ENCODE measurements at places on chromosomes 16 and 17.

DNA sequence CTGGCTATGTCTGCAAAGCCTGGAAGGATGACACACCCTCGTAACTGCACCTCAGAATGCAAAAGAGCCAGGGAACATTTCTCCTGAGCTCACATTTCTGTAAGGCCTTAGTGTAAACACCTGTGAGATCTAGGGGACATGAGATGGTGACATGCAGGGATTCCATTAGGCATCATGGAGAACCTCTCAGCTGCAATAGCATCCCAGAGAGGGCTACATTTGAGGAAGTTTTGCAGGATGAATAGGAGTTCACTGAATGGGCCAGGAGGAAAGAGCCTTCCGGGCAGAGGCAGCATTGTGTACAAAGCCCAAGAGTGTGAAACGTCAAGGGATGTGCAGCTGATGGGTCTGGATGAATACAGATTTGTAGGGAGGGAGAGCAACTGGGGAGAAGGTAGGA lies 223.0 kb upstream of the RPL38 start:
- DNase-seq = no peak

- peak; percentile 65 for DNase-seq
Observed at GRCh38 chr17:30554839-30555751, 77.9 kb downstream of the GOSR1 start.

DNA sequence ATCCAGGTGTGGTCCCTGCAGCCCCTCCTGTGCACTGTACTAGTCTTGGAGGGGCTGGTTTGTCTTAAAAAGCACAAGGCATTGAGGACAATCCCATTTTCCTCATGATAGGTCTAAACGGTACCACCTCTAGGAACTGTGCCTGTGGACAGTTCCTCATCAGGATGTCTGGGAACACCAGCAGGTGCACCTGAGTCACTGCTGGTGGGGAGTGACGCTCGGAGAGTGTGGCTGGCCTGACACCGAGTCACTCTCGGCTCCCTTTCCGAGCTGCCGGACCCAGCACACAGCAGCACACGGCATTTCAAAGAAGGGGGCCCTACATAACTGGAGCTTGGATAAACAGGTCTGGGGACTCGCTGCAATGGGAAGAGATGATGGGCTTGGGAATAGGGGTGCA lies 25.6 kb downstream of the LRRC75A start:
- DNase-seq = no peak

GRCh38 chr16:82756283-82756599 lies 129.5 kb downstream of the CDH13 start:
- DNase-seq = no peak

DNA sequence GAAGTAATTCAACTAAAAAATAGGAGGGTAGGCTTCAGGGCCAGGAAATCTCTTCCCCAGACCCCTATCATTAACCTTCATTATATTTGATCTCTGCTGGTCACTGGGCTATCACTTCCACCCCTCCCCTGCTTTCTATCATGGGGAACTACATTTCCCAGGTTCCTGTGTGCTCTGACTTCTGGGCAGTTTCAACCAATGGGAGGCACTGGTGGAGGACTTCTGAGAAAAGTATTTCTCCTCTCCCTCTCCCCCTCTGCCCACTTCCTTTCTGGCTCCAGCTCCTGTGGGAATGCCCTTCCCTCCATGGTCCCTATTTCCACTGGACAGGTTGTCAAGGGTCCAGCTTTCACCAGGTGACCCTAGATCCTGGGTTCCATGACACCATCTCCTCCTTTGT lies 364.4 kb downstream of the C16orf95 start:
- no peak for DNase-seq

DNA sequence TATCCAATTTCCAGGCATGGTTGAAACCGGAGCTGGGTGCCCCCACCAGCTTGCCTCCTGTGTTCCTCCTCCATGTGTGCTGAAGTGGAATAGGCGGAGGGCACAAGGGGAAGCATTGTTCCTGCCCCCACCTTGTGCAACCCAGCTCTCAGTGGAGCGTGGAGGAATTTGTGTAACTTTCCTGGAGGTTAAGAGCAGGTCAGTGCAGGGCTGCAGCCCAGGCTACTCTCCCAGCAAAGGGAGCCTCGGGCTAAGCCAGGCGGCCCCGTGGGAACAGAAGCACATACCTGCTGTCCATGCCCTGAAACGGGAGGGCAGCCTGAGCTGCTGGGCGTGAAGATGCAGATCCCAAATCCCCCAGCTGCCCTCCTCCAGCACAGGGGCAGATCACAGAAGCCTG lies 158.8 kb upstream of the LHX1 start:
- DNase-seq = no peak

GRCh38 chr16:12199524-12199923 lies 223.0 kb downstream of the SNX29 start:
- DNase-seq = no peak

DNA sequence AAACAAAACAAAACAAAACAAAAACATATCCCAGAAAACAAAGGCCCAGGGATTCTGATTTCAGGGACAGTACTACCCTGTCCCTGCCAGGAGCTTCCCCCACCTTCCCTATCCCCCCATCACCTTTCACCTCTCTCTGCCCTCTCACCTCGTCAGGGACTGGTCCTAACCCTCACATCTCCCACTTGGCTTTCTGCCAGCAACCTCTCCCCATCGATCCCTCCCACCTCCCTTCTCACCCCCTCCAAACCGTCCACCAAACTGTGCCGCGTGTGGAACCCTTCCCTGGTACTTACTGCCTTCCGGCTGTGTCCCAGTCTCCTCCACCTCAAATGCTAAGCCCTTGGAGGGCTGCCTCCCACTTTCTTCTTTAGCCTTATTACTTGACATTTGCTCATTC lies 36.4 kb downstream of the TMEM186 start:
- DNase-seq = no peak

DNA sequence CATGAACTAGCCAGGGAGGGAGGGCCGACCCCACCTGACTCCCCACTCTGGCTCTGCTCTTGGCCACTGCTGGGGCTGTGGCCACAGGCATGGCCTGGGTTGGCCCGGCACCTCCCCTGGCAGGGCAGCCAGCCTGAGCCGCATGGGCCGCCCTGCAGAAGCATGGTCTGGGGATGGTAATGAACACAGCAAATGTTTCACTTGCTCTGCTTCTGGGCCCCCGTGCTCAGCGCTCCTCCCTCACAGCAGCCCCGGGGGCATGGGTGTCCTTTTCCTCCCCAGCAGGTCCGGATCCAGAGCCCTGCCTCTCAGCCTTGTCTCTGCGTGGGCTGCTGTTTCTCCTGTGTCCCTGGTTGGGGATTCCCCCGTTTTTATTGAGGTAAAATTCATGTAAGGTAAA lies 30.9 kb upstream of the KCNJ12 start:
- peak; percentile 67 for DNase-seq

- DNase-seq = no peak
Observed at GRCh38 chr17:59779521-59779920, 72.1 kb downstream of the VMP1 start.

DNA sequence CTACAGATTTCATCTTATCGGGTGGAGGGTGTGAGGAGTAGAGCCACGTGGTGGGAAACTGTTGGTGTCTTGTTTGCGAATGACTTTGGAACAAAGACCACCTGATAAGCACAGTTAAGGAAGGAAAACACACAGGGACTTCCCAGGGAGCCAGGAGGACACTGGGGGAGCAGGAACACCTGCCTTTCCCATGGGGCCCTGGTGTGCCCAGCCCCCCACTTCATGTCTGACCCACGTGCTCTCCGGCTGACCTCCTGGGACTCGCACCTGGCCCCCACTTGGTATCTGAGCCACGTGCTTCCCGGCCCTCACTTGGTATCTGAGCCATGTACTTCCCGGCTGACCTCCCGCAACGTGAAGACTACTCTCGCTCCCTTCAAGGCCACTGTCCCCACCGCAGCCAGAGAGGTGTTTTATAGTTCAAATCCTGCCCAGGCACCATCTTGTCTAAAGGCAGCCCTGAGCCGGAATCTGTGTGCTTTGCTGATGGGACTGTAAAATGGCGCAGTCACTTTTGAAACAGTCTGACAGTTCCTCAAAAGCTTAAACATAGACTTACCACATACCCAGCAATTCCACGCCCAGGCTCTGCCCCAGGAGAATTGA lies 5.4 kb upstream of the CSNK1D start:
- no peak for DNase-seq

DNA sequence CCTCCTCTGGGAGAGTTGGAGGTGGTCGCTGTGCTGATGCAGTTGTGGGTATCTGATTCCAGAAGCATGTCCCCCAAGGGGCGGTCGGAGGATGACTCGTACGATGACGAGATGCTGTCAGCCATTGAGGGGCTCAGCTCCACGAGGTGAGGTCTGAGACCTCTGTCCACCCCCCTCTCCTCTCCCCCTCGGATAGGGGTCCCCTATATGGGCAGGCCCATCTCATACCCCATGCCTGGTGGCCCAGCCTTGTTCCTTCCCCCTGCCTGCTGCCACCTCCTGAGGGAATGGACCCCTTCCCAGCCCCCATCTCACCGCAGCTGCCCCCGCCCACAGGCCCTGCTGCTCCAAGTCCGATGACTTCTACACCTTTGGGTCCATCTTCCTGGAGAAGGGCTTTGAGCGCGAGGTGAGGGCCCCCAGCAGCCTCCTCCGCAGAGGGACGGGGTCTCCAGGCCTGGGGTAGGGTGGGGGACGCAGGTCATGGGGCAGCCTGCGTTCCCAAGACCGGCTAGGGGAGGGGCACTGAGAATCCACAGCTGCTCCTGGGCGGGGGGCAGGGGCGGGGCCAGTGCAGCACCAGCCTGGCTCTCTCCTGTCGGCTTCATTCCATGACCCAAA lies 39.2 kb downstream of the ADCY7 start:
- DNase-seq = peak; percentile 67

- no peak for DNase-seq
Observed at GRCh38 chr16:4691666-4692412, 1.5 kb upstream of the NUDT16L1 start.

DNA sequence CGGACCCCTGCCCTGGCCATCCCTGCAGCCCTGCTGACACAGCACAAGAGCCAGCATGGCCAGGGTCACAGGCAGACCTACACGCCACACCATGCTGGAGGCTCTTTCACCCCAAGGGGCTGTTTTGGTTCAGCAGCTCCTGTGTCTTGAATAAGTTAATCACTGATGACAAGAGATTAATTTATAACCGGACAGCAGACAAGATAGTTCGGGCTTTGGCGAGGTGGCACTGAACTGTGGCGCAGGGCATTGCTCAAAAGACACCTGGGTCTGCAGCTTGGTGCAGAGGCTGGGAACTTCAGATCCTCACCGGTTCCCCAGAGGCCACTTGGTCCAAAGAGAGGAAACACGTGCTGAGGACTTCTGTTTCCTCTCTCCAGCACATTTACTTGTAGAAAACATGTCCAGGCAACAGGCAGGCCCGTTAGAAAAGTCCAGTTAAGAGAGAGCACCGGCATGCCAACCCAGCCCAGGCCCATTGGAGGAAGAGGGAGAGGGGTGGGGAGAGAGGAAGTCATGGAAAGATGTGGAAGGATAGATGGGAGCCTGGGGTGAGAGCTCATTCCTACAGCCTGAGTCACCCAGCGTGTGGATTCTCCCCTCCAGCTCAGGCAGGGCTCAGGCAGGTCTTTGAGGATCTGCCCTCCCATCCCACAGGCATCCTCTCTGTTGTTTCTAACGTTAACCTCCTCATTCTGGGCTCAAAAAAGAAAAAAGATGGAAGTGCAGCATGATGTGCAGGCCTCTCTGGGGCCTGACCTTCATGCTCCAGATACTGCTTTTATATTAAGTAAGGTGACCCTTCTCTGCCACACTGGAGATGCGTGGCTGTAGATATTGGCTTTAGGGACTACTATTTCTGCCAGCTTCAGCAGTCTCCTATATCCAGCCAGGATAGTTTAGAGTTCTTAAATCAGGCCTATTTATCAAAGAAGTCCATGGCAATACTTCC lies 80.0 kb upstream of the HNF1B start:
- no peak for DNase-seq

GRCh38 chr16:57349212-57350031 lies 9.2 kb upstream of the CCL22 start:
- no peak for DNase-seq

- no peak for DNase-seq
Observed at GRCh38 chr17:43545383-43545632, 832 bp downstream of the ETV4 start.

- peak; percentile 67 for DNase-seq
Observed at GRCh38 chr17:80793421-80793820, 198.2 kb upstream of the CHMP6 start.

- no peak for DNase-seq
Observed at GRCh38 chr17:50631908-50632571, 2.6 kb upstream of the ABCC3 start.

GRCh38 chr17:47246120-47246519 lies 7.5 kb upstream of the ITGB3 start:
- no peak for DNase-seq

DNA sequence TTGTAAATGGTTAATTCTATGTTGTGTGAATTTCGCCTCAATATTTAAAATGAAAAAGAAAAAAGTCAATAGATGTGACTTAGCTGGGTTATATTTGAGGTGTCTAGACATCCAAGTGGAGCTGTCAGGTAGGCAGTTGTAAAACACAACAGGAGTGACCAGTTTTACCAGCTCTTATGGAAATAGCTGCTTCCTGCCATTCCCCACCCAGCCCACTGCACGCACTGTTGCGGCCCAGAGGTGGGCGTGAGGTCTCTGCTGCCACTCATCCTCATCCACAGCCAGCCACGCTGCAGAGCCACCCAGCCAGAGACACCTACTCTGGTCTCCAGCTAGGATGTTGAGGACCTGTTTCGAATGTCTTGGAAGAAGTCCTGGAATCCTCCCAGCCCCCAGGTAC lies 3.4 kb upstream of the CARD14 start:
- DNase-seq = no peak

DNA sequence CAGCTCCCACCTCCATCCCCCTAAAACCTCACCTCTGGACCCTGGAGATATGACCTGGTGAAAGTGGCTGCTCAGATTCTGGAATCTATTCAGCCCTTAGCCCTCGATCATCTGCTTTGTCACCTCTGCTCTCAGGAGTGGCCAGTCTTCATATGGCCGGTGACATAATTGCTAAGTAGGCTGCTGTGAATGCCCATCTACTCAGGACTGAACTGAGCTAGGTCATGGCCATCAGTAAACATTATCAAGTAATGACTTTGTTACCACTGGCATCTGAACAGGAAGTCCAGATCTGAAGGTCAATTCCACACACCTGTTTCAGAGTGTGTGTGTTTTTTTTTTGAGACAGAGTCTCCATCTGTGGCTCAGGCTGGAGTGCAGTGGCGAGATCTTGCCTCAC lies 78.6 kb downstream of the CDK5R1 start:
- no peak for DNase-seq

Data from coronary artery (tissue), 2 donors.